ENCODE measurements at places on chromosomes 3 and 15. TPM values are rescaled to one million over a fixed set of nuclear protein-coding genes. Genes with fewer than 3 reads are reported as not detected.

The ZMYND10 gene
- total RNA-seq, result 0.91 TPM

The IP6K2 gene
- 34.5 TPM for total RNA-seq

The ACOX2 gene
- total RNA-seq, result 22.9 TPM

The GAP43 gene
- 6.1 TPM for total RNA-seq

The RHOV gene
- total RNA-seq, result 0.07 TPM

All from smooth muscle cell of the pulmonary artery (primary cell).